Activated T-cell treated with anti-CD3 and anti-CD28 coated beads for 48 hours (primary cell): ENCODE measurements at places on chromosomes 11 and 22.

DNA sequence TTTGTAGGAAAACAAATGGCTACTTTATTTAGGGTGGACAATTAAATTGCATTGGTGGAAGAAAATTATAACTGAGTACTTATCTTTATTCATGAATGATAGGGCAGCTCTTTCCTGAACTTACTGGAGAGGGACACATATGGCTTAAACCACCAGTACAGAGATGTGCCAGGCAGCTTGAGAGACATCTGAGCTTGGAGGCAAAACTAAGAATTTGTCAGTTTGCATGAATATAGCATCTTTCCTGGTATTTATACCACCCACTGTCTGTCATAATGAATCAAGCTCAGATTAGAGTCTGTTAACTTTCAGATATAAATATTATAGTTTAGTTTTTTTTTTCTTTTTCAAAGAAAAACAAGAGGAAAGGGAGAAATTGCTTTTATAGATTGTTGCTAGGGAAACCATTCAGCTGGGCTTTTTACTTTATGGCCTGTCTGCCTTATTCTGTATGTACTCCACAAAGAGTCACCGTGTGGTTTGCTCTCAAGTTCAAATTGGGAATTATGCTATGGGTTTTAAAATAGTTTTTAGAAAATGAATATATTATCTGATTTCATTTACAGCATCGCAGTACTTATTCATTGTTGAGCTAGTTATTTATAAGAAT, 477.0 kb upstream of the CHORDC1 start:
- no peak for DNase-seq

DNA sequence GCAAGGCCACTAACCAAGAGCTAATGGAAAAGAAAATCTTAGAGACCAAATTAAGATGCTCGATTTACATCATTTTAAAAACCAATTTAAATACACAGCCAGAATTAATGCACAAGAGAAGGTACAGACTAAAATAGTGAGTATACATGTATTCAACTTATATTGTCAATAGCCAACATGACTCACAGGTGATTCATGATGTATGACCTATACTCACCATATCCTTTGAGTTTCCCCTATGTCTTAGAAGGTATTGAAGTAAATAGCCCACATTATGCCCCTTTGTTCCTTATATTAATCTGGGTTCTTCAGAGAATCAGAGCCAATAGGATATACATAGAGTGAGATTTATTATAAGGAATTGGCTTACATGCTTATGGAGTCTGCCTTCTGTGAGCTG, 97.5 kb upstream of the ANO3 start:
- no peak for DNase-seq

DNA sequence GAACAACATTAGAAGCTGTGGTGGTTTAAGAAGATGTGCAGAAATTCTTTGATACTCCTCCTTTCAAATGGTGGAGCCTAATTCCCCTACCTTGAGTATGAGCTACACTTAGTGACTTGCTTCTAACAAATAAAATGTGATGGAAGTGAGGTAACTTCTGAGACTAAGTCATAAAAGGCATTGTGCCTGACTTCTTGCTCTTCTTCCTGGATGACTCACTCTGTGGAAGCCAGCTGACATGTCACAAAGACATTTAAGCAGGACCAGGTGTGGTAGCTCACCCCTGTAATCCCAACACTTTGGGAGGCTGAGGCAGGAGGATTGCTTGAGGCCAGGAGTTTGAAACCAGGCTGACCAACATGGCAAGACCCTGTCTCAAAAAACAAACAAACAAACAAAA, 3.9 kb upstream of the PLA2G3 start:
- DNase-seq = no peak

DNA sequence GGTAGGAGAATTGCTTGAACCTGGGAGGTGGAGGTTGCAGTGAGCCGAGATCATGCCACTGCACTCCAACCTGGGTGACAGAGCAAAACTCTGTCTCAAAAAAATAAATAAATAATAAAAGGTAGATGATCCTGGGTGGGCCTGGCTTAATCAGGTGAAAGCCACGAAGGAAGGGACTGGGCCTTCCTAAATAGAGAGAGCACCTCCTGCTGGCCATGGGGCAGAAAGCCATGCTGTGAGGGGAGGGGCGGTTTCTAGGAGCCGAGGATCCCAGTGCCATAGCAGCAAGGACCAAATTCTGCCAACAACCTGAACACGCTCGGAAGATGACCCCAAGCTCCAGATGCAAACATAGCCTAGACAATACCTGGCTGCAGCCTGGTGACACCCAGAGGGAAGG, 24.5 kb upstream of the DGKZ start:
- no peak for DNase-seq

DNA sequence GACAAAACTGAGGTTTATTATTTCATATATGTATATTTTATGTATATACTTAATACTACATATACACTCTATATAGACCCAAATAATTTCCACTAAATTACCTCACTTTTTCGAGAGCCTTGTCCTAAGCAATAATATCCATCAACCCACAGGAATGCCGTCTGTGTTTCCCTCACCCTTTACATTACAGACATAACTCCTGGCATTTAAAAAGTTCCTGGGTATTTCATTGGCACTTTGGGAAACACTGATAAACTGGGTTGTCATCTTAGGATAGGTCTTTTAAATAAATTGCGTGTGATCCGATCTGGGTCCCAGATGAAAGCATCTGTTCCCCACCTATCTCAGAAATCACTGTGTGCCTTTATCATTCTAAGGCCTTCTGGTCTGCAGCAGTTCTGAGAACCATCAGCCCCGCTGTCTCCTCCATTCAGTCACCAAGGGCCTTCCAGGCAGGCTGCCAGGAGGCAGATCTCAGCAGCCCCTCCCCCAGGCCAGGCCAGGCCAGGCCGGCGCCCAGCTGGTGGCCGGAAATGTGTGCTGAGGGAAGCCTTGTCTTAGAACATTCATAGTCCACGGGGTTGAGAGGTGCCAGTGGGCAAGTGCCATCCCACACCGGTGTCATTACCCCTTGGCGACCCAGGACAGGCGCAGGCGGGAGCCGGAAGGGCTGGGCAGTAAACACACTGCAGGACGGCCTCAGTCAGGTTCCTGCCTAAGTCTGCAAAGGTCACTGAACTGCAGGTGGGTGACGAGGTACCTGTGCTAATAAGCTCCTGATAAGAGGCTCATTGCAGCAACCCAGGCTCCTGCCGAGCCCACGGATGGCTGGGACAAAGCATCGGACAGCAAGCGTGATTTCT, 3.3 kb downstream of the FGF19 start:
- DNase-seq = no peak

GRCh38 chr11:128903248-128904061, 12.3 kb downstream of the KCNJ5 start:
- no peak for DNase-seq
